Stimulated activated CD4-positive, alpha-beta T cell treated with anti-CD3 and anti-CD28 coated beads, TNF-alpha, amount 100 ng/mL, for 1 hour (primary cell): ENCODE measurements at places on chromosomes 1 and 21.

GRCh38 chr21:42440187-42440792, 36.6 kb downstream of the UBASH3A start:
- DNase-seq: no peak

DNA sequence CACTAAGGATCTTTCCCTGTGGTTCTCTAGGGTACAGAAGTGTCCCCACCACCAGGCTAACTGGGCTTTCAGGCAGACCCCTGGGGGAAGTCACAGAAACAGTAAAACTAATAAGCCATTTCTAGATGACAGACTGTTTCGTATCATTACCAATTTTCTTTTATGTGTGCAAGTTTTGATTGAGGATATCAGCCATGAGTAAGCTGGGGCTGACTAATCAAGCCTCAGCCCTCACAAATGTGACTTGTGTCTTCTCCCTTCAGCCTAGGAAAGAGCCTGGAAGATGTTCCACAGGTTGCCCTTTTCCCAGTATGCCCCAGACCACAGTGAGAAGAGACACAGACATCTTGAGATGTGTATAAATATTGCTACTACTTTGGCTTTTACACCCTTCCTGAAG, 10.5 kb downstream of the PTGFRN start:
- no peak for DNase-seq

GRCh38 chr1:228930479-228930957, 195.2 kb downstream of the RHOU start:
- no peak for DNase-seq

DNA sequence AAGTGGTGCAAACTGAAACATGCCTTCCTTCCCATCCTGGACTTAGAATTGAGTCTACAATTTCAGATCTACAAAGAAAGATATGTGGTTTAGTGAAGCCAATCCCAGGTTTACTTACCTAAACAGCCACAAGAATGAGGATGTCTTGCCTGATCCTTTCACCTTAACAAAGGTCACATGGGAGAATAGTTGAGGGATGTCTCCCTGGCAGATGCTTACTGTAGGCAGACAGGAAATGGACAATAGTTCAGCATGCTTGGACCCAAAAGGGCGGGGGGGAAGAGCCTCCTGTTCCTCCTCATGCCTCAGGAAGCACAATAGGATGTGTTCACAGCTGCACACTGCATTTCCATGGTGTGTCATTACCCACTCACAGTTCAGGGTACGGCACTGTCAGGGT, 492.7 kb upstream of the USP24 start:
- DNase-seq: no peak

GRCh38 chr21:14864211-14865021, 200.4 kb downstream of the NRIP1 start:
- no peak for DNase-seq

GRCh38 chr1:97691325-97691724, 229.5 kb downstream of the DPYD start:
- DNase-seq: no peak

GRCh38 chr1:68057564-68057963, 7.1 kb upstream of the DIRAS3 start:
- no peak for DNase-seq

GRCh38 chr1:46508757-46509156, 19.1 kb downstream of the DMBX1 start:
- DNase-seq: no peak

DNA sequence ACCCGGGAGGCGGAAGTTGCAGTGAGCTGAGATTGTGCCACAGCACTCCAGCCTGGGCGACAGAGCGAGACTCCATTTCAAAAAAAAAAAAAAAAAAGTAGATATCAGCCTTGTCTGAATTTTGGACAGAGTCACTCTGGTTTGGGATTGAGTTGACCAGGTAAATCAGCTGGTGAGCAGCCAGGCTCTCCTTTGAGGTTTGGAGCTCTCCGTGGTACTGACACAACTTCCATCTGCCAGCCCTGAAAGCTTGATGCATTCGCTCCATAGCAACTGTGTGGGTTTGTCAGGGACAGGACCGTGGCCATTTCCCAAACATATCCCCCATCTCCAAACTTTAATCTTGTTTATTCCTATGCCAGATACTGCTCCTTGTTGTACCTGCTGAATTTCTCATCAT, 155.2 kb downstream of the DMRTA2 start:
- no peak for DNase-seq

- no peak for DNase-seq
These were observed 38.6 kb downstream of the GADD45A start for GRCh38 chr1:67723620-67724019.

DNA sequence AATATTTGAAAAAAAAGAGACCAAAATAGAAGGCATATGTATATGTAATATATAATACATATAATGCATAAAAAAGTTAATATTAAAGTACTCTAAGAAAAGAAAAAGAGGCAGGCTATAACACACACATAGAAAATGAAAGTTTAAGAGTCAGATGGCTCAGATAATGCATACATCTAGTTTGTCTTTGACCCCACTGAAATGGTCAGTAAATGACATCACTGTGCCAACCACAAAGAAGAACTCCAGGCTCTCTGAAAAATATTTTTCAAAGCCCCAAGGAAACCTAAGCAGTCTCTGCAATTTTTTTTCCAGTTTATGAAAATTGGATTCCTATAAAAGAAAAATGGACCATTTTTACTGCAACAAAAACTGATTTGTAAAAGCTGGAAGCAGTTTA, 55.4 kb upstream of the SCYL3 start:
- DNase-seq: no peak

GRCh38 chr1:66214901-66215300, 319.1 kb upstream of the SGIP1 start:
- no peak for DNase-seq

GRCh38 chr1:229846351-229846750, 220.3 kb downstream of the URB2 start:
- no peak for DNase-seq

- DNase-seq: no peak
These were observed 1686.2 kb downstream of the PLA2G4A start for GRCh38 chr1:188514917-188515316.

DNA sequence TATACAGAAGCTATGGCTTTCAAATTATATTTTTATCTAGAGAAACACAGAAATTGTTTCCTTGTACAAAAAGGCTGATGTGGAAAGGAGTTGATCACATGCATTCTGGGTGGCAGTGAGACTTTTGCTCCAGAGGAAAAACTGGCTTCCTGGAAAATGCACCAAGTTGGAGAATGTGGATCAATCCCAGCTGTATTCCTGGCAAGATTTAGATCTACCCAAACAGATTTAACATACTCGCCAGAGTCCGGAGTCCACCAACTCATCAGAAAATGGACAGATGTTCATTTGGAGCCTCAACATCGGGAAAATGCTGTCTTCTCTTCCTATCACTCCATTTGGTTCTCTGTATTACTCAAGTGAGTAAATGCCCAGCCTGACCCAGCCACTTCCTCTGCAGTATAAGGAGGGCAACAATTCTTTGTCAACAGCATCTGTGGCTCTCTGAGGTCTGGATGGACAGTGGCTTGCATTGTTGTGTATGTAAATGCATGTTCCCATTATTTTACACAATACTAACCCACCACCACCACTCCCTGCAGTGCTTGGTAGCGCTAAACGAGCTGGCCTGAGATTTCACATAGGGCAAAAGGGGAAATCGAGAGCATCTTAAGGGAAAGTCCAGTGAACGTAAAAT, 226.2 kb upstream of the IRF2BP2 start:
- no peak for DNase-seq

DNA sequence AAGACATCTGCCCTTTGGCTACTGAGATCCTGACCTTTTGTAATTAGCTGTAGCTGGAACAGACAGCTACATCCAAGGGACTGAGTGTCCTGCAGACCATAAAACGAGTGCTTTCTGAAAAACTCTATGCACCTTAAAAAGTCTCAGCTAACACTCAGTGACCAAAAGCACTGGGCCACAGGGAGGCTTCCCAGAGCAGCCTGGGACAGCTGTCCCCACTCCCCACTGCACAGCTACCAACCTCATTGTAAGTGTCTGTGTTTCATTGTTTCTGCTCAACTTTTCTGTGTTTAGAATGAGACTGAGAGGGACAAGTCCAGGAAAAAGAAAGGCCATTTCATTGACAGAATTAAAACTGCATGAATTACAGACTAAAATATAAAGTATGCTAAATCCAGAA, 80.7 kb downstream of the SMYD2 start:
- DNase-seq: no peak

GRCh38 chr1:3139451-3139852, 70.4 kb downstream of the PRDM16 start:
- no peak for DNase-seq

GRCh38 chr1:39154553-39155421, 49.7 kb upstream of the MACF1 start:
- no peak for DNase-seq

DNA sequence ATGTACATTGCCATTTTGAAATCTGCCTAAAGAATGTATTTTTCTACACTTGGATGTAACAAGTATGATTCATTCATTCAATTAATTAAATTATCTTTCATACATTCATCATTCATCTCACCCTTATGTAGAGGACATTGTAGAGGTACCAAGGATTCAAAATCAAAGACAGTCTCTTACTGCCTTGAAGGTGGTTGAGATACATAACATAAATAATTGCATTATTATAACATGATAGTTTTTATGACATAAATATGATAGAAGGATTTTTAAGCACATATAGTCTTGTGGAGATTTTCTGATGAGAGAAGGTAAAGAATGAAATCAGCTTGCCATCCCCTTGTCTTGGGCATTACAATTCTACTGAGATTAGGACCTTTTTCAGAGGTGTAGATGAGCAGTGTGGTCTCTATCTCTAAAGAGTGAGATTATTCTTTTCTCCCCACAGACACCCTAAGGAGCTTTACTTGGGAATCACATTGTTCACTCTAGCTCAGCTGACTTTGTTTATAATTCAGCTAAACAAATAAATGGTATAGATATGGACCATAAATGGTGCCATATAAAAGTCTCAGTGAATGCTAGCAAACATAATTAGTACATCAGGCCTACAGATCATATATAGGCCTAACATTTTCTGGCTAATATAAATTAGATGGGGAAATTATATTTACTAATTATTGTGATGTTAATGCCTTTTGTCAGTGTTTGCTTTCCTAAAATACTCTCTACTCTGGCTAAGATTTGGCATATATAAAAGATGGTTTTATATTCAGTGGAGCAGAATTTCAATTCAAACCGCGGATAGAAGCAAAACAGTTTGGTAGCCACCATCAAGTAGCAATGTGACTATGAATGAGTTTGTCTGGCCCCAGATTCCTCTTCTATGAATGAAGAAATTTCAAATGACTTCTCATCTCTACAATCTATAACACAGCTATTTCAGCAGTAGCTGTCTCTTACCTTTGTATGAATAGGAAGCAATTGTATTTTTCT, 1.9 kb downstream of the RGS1 start:
- DNase-seq: no peak

GRCh38 chr1:236565530-236565929, 38.8 kb downstream of the HEATR1 start:
- no peak for DNase-seq

DNA sequence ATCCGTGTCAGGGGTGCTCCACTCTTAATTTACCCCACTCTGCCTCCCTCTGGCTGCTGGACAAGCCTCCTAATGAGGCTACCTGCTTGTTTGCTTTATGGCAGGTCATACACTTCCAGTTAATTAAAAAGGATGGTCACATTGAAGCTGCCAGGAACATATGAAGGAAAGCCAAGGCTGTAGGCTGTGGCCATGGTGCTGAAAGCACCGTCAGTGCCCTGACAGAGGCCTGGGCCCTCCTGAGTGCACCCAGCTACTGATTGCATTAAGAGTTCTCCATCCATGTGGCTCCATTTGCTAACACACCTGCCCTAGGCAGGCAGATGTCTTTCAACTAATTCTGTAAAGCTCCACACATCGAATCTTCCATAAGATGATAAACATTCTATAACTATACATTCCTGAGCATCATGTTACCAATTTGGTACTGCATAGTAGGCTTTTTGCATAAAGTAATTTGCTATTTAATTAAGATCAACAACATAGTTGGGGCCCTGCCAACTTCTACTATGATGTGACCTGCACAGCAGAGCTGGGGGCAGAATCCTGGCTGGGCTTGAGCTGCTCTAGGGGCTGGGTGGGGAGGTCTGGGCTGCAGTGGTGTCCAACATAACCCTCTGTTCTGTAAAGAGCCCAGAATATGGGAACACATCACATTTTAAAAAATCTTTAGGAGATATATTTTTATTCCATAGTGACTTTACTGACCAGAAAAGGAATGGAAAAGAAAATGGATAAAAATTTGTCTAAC, 224.8 kb downstream of the SIPA1L2 start:
- DNase-seq: no peak

GRCh38 chr1:53644496-53644895, 94.5 kb downstream of the GLIS1 start:
- no peak for DNase-seq

DNA sequence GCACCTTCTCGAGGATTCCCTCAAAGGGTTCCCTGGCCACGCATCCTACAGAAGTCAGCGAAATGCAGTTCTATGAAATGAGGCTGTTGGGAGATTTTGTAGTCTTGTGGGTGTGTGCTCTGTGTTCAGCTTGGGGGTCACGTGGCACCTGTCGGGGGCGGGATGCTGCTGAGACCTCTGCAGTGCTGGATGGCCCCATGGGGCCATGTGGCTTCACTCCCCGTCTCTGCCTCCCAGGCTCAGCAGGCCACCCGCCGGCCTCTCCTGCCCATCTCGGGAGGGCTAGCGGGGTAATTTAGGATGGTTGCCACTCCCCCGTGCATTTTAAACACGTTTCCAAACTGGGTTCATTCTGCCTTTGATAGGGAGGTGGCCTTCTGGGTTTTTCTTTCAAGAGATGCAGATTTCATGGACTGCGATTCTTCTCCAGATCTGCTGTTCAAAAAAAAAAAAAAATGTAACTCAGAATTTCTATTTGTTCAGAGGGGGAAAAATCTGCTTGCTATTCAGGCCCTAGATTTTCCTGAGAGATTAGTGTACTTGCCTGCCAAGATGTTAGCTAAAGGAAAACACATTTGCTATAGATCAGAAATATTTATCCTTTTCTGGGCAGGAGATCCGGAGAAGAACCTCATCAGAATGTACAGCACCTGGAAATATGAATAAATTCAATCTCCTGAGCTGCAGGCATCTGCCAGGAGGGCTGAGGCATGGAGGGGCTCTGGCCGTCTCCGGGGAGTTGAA, 277.2 kb upstream of the VAMP3 start:
- no peak for DNase-seq

- DNase-seq: no peak
These were observed 45.2 kb upstream of the PSEN2 start for GRCh38 chr1:226825037-226825745.

DNA sequence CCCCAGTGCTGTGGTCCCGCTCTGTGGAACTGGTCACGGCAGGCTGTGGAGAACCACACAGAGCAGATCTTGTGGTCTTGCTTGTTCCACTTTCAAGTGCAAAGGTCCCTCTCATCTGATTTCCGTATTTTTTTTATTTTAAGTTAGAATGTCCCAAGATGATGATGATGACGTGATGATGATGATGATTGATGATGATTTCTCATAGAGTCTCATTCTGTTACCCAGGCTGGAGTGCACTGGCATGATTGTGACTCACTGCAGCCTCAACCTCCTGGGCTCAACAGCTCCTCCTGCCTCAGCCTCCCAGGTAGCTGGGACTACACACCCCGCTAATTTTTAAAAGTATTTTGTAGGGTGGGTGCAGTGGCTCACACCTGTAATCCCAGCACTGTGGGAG, 12.2 kb downstream of the EVA1C start:
- DNase-seq: no peak

- DNase-seq: no peak
These were observed 116.3 kb downstream of the ST6GALNAC3 start for GRCh38 chr1:76190749-76191424.

- DNase-seq: no peak
These were observed 38.5 kb upstream of the LDLRAP1 start for GRCh38 chr1:25504706-25505595.
